Stimulated activated CD4-positive, alpha-beta T cell treated with anti-CD3 and anti-CD28 coated beads, TNF-alpha, amount 100 ng/mL, for 1 hour (primary cell): ENCODE measurements at places on chromosomes 16 and 17.

GRCh38 chr16:54454616-54455015, 168.0 kb upstream of the IRX3 start:
- no peak for DNase-seq

- no peak for DNase-seq
Observed at GRCh38 chr17:76953066-76953465, 84.9 kb downstream of the MGAT5B start.

GRCh38 chr16:69726313-69727060, at the start of gene NQO1:
TSS of gene NQO1 (minus strand) at chr16:69726560. CDS start at chr16:69726439, 121 bp downstream.
- DNase-seq = peak; percentile 75

GRCh38 chr16:27413956-27414355, 12.0 kb downstream of the IL21R start:
- no peak for DNase-seq

- DNase-seq = no peak
Observed at GRCh38 chr17:79950751-79951150, 84.9 kb downstream of the TBC1D16 start.

GRCh38 chr16:68776821-68777485, 39.9 kb downstream of the CDH1 start:
- no peak for DNase-seq
